Effector CD8-positive, alpha-beta T cell (primary cell): ENCODE measurements at places on chromosomes 1 and 21.

- DNase-seq = no peak
These were observed 26.1 kb downstream of the CACNA1S start for GRCh38 chr1:201085902-201086735.

- no peak for DNase-seq
These were observed 41.8 kb downstream of the ETS2 start for GRCh38 chr21:38847556-38847955.

GRCh38 chr21:27570306-27570868 is 603.5 kb upstream of the ADAMTS5 start:
- DNase-seq = no peak

DNA sequence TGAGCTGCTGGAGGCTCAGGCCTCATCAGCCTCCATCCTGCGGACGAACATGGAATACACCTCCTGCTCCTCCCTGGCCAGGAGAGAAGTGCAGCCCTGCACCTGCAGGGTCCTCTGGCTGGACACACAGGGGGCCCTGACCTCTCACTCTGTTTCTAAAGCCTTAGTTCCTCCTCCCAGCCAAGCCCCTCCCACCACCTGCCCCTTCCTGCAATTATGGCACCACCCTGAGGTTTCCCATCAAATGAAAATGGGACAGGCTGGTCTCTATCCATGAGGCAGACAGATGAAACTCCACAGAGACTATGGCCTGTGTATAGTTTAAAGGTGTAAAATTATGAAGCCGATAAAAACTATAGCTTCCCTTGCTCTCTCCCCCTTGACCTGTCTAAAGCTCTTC is 42.6 kb downstream of the CACNA1S start:
- DNase-seq = no peak

DNA sequence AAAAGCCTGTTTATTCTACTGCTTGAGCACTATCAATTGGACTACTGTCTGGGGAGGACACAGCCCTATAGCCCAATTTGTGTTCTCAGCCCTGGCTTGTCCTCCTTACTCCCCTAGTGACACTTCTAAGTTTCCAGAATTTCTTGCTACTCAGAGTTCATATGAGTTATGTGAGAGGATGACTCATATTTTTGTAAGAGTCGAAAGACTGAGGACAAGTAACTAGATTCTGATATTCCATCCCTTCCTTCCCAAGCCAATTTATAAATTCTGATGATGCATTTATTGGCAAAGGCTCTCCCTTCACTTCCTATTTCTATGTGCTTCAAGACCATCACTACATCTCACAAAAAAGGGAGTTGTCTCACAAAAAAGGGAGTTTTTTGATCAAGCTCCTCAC is 422.2 kb upstream of the DEPDC1 start:
- DNase-seq = no peak

GRCh38 chr21:41801321-41802197 is 34.7 kb upstream of the RIPK4 start:
- no peak for DNase-seq

GRCh38 chr1:12220890-12221289 is 8.9 kb upstream of the VPS13D start:
- no peak for DNase-seq

- DNase-seq = no peak
These were observed 38.1 kb downstream of the TRPM2 start for GRCh38 chr21:44391345-44392091.

GRCh38 chr1:27122652-27123051 is 32.3 kb downstream of the SLC9A1 start:
- DNase-seq = no peak

- no peak for DNase-seq
These were observed 136.6 kb downstream of the SYF2 start for GRCh38 chr1:25095635-25096200.

GRCh38 chr1:67780637-67781036 is 52.6 kb downstream of the GNG12 start:
- DNase-seq = no peak

DNA sequence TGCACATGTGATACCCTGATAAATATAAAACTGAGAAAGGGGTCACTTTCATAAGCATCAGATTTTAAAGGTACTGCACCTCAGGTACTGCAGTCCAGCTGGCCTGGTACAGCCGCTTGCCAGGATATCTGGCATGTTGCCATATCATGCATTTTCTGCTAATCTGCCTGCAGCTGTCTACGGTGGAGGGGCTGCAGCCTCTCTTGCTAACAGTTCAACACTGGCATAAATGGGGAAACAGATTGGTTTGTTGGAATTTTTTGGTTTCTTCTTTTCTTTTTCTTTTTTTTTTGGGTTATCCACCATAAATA is 71.5 kb downstream of the MIS18A start:
- DNase-seq = no peak
